ENCODE measurements at places on chromosomes 6 and 20.

- no peak for DNase-seq
Observed at GRCh38 chr20:62364911-62365736, 2.0 kb downstream of the LAMA5 start.

DNA sequence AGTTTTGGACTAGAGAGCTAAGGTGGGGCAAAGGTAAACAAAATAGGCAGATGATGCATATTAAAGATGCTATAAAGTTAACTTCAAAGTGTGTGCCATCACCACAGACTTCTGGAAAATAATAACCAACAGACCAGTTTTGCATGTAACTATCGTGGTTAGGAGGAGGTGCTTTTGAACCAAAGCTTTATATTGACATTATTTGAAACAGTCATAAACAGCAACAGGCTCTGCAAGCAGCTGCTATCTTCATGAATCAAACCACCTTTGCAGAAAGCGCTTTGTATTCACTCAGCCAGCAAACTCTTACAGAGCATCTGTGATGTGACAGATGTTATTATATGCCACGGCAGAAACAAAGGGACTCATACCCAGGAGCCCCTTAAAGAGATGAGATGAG is 81.9 kb downstream of the CRYBG1 start:
- no peak for DNase-seq

- no peak for DNase-seq
Observed at GRCh38 chr20:21656308-21657067, 49.0 kb upstream of the PAX1 start.

- no peak for DNase-seq
Observed at GRCh38 chr20:25495189-25495824, 87.8 kb downstream of the GINS1 start.

DNA sequence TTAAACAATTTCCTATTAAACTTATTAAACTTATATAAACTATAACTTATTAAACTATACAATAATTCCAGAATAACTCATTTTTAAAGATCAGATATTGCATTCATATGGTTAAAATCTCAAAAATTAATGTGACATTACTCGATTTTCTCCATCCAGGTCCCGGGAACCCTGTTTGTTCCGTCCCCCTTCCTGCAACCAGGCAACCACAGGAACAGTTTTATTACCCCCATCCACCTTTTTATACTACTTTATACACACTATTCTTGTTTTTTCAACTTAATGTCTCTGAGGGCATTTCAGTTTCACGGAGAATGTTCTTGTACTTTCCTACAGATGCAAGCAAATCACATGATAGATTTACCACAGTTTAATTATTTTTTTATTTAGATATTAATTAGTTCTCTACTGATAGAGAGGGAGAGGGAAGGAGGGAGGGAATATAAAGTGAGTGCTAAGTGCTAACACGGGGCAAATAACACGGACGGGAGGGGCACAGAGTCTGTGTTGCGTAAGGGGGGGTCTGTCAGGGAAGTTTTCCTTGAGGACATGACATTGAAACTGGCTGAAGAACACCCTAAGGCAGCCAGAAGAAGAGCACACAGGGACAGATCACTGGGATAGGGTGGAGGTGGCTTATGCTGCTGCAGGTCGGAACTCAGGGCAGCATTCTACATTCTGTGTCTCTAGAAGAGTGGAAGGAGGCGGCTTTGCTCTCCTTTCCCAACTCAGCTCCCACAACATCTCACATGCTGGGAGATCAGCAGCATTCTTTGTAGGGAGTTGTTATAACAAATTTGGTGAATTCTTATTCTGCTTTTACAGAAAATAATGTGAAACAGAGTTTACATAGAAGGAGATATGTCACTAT is 225.2 kb downstream of the FOXC1 start:
- DNase-seq = no peak

- DNase-seq = no peak
Observed at GRCh38 chr20:48653706-48654051, 174.1 kb downstream of the PREX1 start.

- DNase-seq = no peak
Observed at GRCh38 chr6:160378882-160379281, 30.7 kb downstream of the SLC22A3 start.

DNA sequence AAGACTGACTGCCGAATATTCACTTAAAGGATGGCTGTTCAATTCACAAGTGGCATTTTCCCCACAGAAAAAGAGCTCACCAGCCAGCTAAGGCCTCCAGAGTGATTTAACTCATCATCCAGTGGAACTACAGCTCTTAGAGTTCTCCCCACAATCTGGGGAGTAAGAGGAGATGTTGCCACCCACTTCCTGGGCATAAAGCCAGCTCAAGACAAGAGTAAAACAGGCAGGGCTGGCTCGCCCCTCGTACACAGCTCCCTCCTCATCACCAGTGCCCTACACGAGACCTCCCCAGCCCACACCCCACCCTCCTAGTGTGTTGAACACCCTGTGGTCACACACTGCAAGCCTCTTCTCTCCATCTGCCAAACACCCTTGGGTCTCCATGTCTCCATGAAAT is 47.2 kb upstream of the IPCEF1 start:
- DNase-seq = no peak

- DNase-seq = no peak
Observed at GRCh38 chr6:63272397-63272796, 47.4 kb downstream of the LGSN start.

GRCh38 chr6:33761581-33761921 is 14.8 kb upstream of the IP6K3 start:
- no peak for DNase-seq

- DNase-seq = no peak
Observed at GRCh38 chr6:37127961-37128862, 41.7 kb upstream of the PIM1 start.

DNA sequence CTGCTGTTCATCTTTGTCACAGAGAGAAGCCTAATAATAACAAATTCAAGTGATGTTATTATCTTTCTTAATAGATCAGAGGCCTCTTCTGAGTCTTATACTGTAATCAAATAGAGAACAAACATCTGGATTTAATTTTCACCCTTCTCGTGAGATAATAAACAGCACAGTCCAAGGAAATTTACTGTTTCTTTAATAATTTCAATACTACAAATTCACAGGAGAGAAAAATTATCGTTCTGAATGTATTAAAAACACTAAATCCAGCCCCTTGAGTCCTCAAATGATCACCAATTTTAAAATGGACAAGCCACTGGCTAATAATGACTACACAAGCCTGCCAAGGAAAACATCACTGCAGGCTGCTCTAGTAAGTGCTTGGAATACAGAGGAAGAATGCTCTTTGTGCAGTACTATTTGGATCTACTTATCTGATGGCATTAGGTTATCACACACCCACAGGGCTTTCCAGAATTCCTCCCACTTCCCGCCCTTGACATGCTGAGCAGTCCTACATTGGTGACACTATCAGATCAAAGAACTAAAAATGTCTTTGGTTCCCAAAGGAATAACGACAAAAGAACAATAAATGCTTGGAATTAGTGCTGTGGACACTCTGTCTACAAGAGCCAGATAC is 38.1 kb downstream of the SYNE1 start:
- no peak for DNase-seq

- DNase-seq = no peak
Observed at GRCh38 chr6:136923954-136924673, 2.0 kb downstream of the SLC35D3 start.
